Upper lobe of right lung (tissue), 1 donor: ENCODE measurements at places on chromosomes 3 and 15. TPM values are rescaled to one million over a fixed set of nuclear protein-coding genes. Genes with fewer than 3 reads are reported as not detected.

DNA sequence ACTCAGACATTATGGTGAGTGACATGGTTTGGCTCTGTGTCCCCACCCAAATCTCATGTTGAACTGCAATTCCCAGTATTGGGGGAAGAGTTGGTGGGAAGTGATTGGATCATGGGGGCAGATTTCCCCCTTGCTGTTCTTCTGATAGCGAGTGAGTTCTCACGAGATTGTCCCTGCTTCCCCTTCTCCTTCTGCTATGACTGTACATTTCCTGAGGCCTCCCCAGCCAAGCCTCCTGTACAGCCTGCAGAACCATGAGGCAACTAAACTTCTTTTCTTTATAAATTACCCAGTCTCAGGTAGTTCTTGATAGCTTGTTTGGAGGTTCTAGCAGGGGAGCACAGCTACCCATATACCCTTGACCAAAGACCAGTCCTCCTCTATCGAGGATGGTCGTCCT is 45.9 kb downstream of the ADAM10 start:
- no peak overlapping the region for H3K4me3 ChIP-seq
- no peaks in the 10 kb centered on the region for H3K27me3 ChIP-seq
- H3K4me1 ChIP-seq, result no peaks in the 10 kb centered on the region
- no peak for DNase-seq
- no peak overlapping the region for H3K27ac ChIP-seq
- no peaks in the 10 kb centered on the region for H3K36me3 ChIP-seq

DNA sequence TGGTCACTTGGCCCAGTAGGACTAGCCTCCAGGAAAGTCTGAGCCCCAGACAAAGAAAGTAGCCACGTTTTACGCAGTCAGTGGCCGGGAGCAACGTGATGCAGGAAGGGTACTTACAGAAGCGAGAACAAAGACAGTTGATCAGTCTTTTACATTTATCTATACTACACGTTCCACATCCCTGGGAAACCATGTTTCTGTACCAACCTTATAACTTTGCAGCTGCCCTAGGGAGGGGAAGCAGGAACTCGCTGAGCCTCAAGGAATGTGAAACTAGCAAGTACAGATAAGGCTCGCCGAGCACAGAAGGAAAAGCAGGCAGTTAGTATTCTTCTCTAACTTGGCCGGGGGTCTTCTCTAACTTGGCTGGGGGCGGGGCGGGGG is 3.4 kb upstream of the KNL1 start:
- H3K4me3 ChIP-seq, result no peak overlapping the region
- no peak for DNase-seq
- no peaks in the 10 kb centered on the region for H3K27me3 ChIP-seq

DNA sequence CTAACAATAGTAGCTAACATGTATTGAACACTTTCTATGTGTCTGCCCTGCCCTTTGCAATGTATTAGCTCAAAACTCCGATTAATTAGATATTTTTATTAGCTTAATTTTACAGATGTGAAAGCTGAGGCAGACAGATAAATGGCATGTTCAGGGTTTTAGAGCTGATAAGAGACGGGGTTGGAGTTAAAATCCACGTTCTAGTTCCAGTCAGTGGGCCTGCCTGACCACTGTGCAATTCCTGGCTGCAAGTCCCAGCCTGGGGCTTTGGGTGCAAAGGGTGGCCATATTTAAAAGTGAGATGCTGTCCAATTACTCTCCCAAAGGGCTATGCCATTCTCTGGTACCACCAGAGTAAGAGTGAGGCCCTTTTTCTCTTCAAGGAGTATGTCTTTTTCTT is 33.2 kb downstream of the FOXL2 start:
- H3K36me3 ChIP-seq, result no peaks in the 10 kb centered on the region
- H3K4me3 ChIP-seq, result no peak overlapping the region
- DNase-seq, result no peak
- no peaks in the 10 kb centered on the region for H3K27me3 ChIP-seq

DNA sequence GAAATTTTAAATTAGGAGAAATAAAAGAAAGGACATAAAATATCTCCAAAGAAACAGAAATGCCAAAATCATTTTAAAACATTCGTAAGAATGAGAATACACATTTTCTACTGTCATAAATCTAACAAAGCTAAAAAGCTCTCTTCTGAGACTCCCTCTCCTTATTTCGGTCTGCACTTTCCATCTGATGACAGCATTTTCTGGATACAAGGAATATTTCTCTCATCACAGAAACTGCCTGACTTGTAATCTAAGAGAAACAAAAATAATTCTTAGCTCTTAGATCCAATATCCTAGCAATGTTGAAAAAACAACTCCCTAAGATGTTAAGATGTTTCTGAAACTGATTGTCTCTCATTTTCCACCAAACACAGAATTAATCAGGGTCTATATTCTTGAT is 93.5 kb downstream of the PEAK1 start:
- H3K27ac ChIP-seq, result no peak overlapping the region
- no peaks in the 10 kb centered on the region for H3K36me3 ChIP-seq
- no peak for DNase-seq

- no peak overlapping the region for H3K4me3 ChIP-seq
- no peak overlapping the region for H3K27ac ChIP-seq
- DNase-seq, result no peak
- H3K4me1 ChIP-seq, result no peaks in the 10 kb centered on the region
- no peaks in the 10 kb centered on the region for H3K36me3 ChIP-seq
Observed at GRCh38 chr15:37995461-37996347, 61.3 kb downstream of the TMCO5A start.

DNA sequence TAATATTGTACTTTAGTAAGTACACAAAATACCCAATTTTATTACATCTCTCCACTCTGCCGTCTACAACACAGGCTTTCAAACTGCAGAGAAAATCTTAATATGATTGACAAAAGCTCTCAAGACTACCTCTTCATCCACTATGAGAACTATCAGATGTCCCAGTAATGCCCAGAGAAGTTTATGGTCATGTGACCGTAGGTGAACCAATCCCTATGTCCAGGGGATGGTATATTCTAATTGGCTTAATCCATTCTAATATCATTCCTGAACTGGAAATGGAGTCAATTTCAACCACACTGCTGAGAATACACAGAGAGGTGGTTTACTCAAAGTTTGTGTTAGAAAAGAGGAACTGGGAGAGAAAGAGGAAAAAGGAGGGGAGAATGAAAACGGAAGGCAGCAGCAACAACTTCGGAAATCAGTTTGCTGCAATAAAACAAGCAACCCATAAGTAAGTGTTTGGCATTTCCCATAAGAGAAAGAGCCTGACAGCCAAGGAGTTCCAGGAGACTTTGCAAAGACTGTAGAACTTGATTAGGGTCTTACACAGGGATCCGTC is 7.3 kb downstream of the SST start:
- peaks cover under 1% of the 10 kb centered on the region for H3K27me3 ChIP-seq
- no peak overlapping the region for H3K4me3 ChIP-seq
- no peak overlapping the region for H3K27ac ChIP-seq
- DNase-seq, result no peak
- H3K36me3 ChIP-seq, result no peaks in the 10 kb centered on the region
- H3K4me1 ChIP-seq, result no peaks in the 10 kb centered on the region

- no peaks in the 10 kb centered on the region for H3K27me3 ChIP-seq
- H3K4me1 ChIP-seq, result no peaks in the 10 kb centered on the region
- no peak overlapping the region for H3K4me3 ChIP-seq
- peaks cover 22% of the 10 kb centered on the region for H3K36me3 ChIP-seq
Observed at GRCh38 chr15:48478581-48478980, 147.4 kb downstream of the DUT start.

- H3K36me3 ChIP-seq, result no peaks in the 10 kb centered on the region
- no peak for DNase-seq
- H3K27me3 ChIP-seq, result no peaks in the 10 kb centered on the region
- H3K4me1 ChIP-seq, result no peaks in the 10 kb centered on the region
- H3K4me3 ChIP-seq, result no peak overlapping the region
- no peak overlapping the region for H3K27ac ChIP-seq
Observed at GRCh38 chr3:54251705-54252104, 129.4 kb downstream of the CACNA2D3 start.

DNA sequence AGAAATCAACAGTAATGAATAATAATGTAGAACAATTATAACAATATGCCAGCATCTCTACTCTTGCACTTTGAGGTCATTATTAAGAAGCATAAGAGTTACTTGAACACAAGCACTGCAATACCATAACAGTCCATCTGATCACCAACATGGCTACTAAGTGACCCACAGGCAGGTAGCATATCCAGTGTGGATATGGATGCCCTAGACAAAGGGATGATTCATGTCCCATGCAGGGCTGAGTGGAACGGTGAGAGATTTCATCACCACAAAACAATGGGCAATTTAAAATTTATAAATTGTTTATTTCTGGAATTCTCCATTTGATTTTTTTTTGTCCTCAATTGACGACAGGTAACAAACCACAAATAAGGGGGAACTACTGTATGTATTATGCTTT is 107.7 kb upstream of the TSC22D2 start:
- no peak overlapping the region for H3K27ac ChIP-seq
- H3K4me3 ChIP-seq, result no peak overlapping the region
- DNase-seq, result no peak
- H3K36me3 ChIP-seq, result no peaks in the 10 kb centered on the region
- H3K27me3 ChIP-seq, result no peaks in the 10 kb centered on the region

DNA sequence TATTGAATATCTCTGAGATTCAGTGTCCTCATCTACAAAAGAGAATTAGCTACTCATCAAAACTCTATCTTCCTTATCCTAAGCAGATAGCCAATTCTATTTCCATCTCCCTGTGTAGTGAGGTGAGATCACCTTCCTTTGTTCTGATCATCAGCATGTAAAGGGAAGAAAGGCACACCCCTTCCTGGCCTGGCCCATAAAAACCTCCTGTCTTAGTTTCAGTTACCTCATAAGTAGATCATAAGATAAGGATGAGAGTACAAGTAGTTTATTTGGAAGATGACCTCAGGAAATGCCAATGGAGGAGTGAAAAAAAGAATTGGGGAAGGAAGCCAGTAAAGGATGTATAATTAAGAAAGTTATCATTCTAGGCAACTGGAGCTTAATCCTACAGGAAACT is 114.5 kb upstream of the GADL1 start:
- H3K36me3 ChIP-seq, result no peaks in the 10 kb centered on the region
- H3K27ac ChIP-seq, result no peak overlapping the region
- no peaks in the 10 kb centered on the region for H3K27me3 ChIP-seq
- no peak for DNase-seq
- H3K4me3 ChIP-seq, result no peak overlapping the region
- H3K4me1 ChIP-seq, result peaks cover 2% of the 10 kb centered on the region

The ARL14 gene
- not detected for total RNA-seq

The SLC22A13 gene
- 0.41 TPM for total RNA-seq

GRCh38 chr3:72903004-72903403 is 15.2 kb downstream of the GXYLT2 start:
- H3K27ac ChIP-seq, result no peak overlapping the region
- H3K4me1 ChIP-seq, result no peaks in the 10 kb centered on the region
- H3K27me3 ChIP-seq, result no peaks in the 10 kb centered on the region
- DNase-seq, result no peak
- H3K36me3 ChIP-seq, result no peaks in the 10 kb centered on the region

The SHC4 gene
- 0.32 TPM for total RNA-seq

The GOLGA8K gene
- 2.1 TPM for total RNA-seq

The CHST14 gene
- 14.1 TPM for total RNA-seq

The EXOSC7 gene
- 36.2 TPM for total RNA-seq

The EIF1B gene
- 54.4 TPM for total RNA-seq

The LOXL1 gene
- 11.1 TPM for total RNA-seq

- H3K27ac ChIP-seq, result no peak overlapping the region
- H3K27me3 ChIP-seq, result no peaks in the 10 kb centered on the region
- no peaks in the 10 kb centered on the region for H3K36me3 ChIP-seq
- no peak overlapping the region for H3K4me3 ChIP-seq
- no peak for DNase-seq
Observed at GRCh38 chr15:46576646-46577395, 942.0 kb downstream of the SQOR start.

The PP2D1 gene
- total RNA-seq, result not detected

The FAM174B gene
- 62.9 TPM for total RNA-seq

GRCh38 chr3:72756900-72757299 is 91.3 kb downstream of the SHQ1 start:
- no peaks in the 10 kb centered on the region for H3K27me3 ChIP-seq
- no peak overlapping the region for H3K27ac ChIP-seq
- no peak for DNase-seq
- H3K36me3 ChIP-seq, result no peaks in the 10 kb centered on the region
- no peak overlapping the region for H3K4me3 ChIP-seq

- DNase-seq, result no peak
- no peak overlapping the region for H3K4me3 ChIP-seq
- H3K4me1 ChIP-seq, result no peaks in the 10 kb centered on the region
- no peaks in the 10 kb centered on the region for H3K27me3 ChIP-seq
- H3K27ac ChIP-seq, result no peak overlapping the region
- peaks cover 4% of the 10 kb centered on the region for H3K36me3 ChIP-seq
Observed at GRCh38 chr3:88166419-88166971, 16.7 kb downstream of the C3orf38 start.

The SKOR1 gene
- total RNA-seq, result 0.52 TPM

GRCh38 chr15:70762469-70763119 is 764 bp downstream of the UACA start:
- peak; percentile 67 for DNase-seq
- H3K4me1 ChIP-seq, result peaks cover 11% of the 10 kb centered on the region
- H3K36me3 ChIP-seq, result no peaks in the 10 kb centered on the region
- H3K27ac ChIP-seq, result peak overlapping the region; percentile 92

The LIPC gene
- total RNA-seq, result 0.64 TPM

DNA sequence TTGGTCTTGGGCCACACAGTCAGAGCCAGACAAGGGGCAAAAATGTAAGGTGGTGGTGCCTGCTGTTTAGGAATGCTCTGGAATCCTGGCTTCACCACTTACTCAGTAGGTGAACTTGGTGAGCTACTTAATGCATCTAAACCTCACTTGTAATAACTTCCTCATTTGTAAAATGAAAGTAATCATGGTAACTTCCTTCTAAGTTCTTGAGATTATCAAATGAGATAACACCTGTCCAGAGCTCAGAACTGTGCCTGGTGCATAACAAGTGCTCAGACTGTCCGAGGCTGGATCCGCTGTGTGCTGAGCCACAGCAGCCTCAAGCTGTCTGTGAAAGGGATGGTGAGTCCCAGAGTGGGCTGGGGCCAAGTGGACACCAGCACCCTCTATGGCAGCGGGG is 62.8 kb upstream of the KY start:
- no peak overlapping the region for H3K4me3 ChIP-seq
- H3K27me3 ChIP-seq, result no peaks in the 10 kb centered on the region
- H3K36me3 ChIP-seq, result no peaks in the 10 kb centered on the region
- no peaks in the 10 kb centered on the region for H3K4me1 ChIP-seq

- no peak for DNase-seq
- no peak overlapping the region for H3K4me3 ChIP-seq
- H3K27ac ChIP-seq, result no peak overlapping the region
- H3K36me3 ChIP-seq, result no peaks in the 10 kb centered on the region
- peaks cover 3% of the 10 kb centered on the region for H3K4me1 ChIP-seq
- H3K27me3 ChIP-seq, result no peaks in the 10 kb centered on the region
Observed at GRCh38 chr3:179775416-179776122, 122.7 kb downstream of the USP13 start.

DNA sequence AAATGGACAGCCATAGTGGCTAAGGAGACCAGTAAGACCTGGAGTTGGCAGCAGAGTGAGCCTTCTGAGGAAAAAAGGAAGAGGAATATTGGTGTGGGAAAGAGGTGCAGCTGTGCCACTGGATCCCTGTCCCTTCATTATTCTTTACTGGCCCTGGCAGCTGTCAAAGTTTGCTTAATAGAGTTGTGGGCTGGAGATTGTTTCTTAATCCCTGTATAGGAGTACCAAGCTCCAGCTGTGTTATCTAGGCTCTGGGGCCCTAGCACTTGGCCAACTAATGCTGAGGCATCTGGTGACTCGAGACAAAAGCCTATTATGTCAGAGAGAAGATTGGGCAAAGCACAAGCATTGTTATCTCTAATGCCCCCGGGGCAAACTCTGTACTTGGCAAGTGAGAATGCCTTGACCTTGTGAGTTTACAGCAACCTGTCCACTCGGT is 61.4 kb downstream of the ZNF609 start:
- peaks cover 27% of the 10 kb centered on the region for H3K4me1 ChIP-seq
- no peak overlapping the region for H3K4me3 ChIP-seq
- no peak for DNase-seq
- no peaks in the 10 kb centered on the region for H3K27me3 ChIP-seq
- no peaks in the 10 kb centered on the region for H3K36me3 ChIP-seq
